ENCODE measurements at places on chromosomes 13 and 19.

- no peak for DNase-seq
Measured at GRCh38 chr13:24304620-24305019, 4.8 kb upstream of the C1QTNF9 start.

GRCh38 chr19:757811-758668, 7.1 kb downstream of the MISP start:
- no peak for DNase-seq

DNA sequence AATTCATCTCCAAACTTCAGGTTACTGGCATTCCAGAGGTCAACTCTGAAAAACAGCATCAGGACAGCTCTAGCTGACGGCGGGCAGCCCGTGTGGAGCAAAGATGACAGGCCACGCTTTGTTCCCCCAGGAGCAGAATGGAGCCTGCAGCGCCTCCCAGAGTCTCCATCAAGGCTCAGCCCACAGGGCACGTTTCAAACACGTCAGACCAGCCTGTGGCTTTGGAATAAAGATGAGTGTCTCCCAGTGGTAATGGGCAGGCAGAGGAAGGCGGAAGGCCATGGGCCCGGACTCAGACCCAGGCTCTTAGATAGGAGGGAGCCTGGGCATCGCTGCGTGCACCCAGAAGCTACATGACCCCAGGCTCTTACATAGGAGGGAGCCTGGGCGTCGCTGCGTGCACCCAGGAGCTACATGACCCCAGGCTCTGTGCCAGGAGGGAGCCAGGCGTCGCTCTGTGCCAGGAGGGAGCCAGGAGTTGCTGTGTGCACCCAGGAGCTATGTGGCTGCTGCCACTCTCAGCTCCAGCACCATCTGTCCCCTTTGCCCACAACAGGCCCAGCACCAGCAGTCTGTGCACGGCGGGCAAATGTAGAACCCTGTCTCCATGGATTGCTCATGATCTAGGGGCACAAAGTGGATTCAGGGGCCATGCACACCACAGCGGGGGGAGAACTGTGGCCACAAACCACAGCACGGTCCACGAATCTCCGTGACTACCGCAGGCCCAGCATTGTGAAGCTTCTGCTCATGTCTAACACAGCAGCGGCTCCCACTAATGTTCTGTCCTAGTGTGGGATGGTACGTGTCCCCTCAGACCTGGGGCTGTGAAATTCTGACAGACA, 47.8 kb upstream of the C13orf46 start:
- DNase-seq: no peak

DNA sequence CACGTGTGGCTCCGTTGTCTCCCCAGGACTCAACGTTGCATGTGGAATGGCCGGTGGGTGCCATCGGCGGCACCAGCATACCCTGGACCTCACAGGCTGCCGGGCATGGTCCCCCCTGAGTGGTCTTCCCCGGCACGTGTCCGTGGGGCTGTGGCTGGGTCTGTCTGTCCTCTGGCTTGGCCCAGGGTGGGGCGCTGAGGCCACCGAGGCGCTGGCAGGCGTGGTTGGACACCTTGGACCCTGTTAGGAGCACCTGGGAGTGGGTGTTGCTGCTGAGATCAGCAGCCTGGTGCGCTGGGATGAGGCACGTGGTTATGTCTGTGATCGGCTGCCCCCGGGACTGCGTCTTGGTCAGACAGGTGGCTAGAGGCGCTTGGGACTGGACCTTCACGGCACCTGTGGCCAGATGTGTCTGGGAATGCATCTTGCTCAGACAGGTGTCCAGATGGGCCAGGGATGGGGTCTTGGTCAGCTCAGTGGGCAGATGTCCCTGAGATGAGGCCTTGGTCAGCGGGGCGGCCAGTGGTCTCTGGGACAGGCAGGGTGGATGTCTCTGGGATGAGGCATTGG, 9.2 kb downstream of the IQCN start:
- no peak for DNase-seq

- DNase-seq: no peak
Measured at GRCh38 chr19:55650602-55651230, 2.7 kb downstream of the CCDC106 start.

DNA sequence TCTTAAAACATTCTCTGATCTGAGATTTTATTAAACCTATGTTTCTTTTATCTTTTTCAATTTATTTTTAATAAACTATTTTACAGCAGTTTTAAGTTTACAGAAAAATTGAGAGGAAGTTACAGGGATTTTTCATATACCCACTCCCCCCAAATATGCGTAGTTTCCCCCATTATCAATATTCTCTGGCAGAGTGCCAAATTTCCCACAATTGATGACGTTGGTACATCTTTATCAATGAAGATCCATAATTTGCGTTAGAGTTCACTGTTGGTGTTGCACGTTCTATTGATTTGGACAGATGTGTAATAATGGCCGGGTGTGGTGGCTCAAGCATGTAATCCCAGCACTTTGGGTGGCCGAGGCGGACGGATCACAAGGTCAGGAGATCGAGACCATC, 1063.0 kb upstream of the ATXN8OS start:
- no peak for DNase-seq

DNA sequence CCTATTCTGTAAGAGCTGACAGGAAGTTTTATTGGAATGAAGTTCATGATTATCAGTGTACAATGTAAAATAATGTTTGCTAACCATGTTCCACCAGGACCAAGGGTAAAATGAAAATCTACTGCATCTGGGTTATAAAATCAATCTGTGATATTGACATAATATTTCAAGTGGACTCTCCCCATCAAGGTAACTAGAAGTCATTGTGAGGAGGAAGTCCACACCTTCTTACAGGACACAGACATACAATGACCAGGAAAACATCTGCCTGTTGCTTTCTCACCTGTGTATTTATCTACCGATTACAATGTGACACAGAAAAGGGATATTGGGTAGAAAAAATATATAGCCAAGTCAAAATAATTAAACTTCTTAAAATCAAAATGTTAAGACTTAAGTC, 140.7 kb upstream of the RFC3 start:
- no peak for DNase-seq

- no peak for DNase-seq
Measured at GRCh38 chr13:28322256-28322905, 172.5 kb downstream of the FLT1 start.

- no peak for DNase-seq
Measured at GRCh38 chr13:108985166-108985565, 355.8 kb downstream of the MYO16 start.

GRCh38 chr19:45528149-45528743, 21.0 kb downstream of the VASP start:
- DNase-seq: peak; percentile 89

- no peak for DNase-seq
Measured at GRCh38 chr13:34174671-34175145, 356.8 kb downstream of the RFC3 start.

GRCh38 chr19:48290771-48291488, 21.0 kb downstream of the ZNF114 start:
- DNase-seq: peak; percentile 96

DNA sequence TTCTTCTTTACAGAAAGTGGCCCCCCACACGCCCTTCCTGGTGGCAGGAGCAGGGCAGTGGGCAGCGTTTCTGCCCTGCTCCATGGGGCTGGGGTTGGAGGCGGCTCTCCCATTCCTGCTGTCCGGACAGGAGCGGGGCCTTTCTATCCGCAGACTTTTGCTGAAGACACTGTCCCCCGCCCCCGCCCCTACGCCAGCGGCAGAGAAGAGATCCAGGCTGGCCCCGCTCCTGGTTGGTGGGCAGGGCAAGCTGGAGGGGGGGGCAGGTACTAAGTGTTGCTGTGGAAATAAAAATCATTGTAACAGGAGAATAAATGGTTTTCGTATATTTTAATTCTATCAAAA, 81.7 kb downstream of the ZNF429 start:
- peak; percentile 19 for DNase-seq

DNA sequence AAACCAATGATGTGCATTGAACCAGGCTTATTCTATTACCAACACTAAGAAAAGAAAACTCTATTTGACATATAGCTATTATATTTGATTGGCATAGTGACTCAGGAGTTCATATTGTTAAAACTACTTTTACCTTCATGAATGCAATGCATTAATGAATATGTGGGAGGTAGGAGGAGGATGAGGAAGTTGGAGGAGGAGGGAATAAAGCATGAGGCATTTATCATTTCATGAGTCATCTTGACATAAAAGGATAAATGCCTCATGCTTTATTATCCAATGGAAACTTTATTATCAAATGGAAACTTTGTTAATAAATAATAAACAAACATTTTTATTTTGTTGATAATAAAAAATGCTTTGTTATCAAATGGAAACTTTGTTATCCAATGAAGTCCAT, 116.5 kb downstream of the SPRY2 start:
- no peak for DNase-seq

Data from mesendoderm (in vitro differentiated cells).